DMS79 treated with DMSO at 0.1 percent for 48 hours (cell line): ENCODE measurements at places on chromosomes 13 and 19.

- no peak for DNase-seq
Observed at GRCh38 chr13:105089858-105090643, 1445.4 kb downstream of the EFNB2 start.

DNA sequence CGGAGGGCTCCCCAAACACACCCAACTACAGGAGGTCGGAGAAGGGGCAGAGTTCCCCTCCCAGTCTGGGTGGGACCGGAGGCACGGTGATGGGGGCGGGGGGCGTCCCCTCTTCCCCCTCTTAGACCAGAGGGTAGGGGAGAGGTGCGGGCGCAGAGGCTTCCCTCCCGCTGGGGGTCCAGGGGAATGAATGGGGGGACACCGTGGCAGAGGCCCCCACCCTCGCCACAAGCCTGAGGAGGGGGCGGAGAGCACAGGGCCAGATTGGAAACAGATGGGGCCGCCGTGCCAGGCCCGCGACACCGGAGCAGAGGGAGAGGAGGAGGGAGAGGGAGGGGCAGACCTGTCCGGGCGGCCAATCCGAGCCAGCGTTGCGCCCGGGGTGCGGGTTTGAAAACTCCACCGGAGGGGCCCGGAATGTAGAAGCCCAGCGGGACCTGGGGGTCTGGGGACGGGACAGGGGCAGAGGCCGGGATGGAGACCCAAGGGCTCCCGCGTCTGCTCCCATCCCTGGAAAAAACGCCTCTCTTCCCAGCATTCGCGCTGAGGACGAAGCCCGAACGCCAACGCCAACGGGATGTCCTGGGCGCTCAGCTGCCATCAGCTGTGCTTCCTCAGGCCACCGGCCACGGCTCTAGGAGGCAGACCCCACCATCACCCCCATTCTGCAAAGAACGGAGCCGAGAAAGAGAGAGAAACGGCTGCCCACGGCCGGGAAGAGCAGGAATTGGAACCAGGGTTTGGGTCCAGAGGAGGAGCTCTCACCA lies 46.8 kb downstream of the PTPRS start:
- no peak for DNase-seq

DNA sequence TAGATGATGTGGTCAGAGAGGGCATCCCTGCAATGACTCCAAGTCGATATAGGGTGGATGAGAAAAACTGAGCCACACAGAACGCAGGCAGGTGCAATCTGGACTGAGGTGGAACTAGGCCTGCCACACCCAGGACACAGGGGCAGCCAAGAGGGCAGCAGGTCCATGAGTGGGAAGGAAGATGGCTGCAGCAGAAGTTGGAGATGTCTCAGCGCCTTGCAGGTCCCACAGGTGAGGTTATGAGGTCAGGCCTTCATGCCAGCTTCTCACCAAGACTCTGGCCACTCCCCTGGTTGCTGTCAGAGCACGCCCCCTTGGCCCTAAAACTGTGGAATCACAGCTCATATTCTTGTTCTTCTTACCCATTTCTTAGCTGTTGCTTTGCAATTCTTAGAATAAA lies 147.7 kb upstream of the VSTM2B start:
- DNase-seq = no peak

DNA sequence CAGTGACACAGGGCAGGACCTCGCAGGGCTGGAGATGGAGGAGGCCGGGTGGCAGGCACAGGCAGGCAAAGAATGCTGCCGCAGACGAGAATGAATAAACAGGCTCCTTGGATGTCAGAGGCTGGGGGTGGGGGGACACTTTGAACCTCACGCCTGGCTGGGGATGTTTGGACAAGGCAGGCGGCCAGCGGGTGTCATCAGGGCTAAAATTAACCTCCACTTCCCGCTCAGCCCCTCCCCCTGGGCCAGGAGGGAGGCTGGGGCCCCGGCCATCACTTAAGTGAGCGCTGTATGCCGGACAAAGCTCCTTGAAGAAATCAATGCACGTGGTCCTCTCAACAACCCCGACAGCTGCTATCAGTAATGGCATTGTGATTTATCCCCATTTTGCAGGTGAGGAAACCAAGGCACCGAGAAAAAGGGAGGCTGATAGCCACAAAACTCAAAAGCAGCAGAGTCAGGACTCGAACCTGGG lies 10.3 kb upstream of the FUT5 start:
- DNase-seq = no peak

DNA sequence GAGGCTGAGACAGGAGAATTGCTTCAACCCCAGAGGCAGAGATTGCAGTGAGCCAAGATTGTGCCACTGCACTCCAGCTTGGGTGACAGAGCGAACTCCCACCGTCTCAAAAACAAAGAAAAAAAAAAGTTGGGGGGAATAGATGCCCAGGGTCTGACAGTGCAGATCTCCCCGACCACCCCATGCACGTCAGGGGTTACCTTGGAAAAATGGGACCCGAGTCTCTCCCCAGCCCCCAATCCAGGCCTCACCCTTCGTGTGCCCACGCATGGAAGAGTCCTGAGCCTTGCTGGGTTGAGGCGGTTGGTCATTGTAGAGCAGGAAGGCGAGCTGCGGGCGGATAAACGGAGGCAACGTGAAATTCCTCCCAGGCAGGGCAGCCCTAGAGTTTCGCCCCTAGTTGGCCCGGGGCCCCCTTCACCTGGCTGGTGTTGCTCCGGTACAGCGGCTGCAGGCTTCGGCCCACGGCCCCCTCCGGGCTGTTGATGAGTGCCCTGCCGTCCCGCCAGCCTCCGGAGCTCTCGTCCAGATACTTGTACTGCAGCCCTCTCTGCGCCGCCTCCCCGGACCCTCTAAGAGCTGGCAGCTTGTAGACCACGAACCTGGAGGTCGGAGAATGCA lies 588 bp downstream of the DNASE2 start:
- DNase-seq = peak; percentile 64

- no peak for DNase-seq
Observed at GRCh38 chr13:77429320-77430142, 102.6 kb upstream of the MYCBP2 start.

GRCh38 chr19:8531470-8531869 lies 17.5 kb upstream of the ZNF414 start:
- DNase-seq = no peak

- DNase-seq = no peak
Observed at GRCh38 chr13:34070006-34070405, 252.1 kb downstream of the RFC3 start.
